ENCODE measurements at places on chromosomes 1 and 21.

GRCh38 chr1:110672001-110672752 is 2.6 kb downstream of the KCNA3 start:
- DNase-seq: peak; percentile 51

DNA sequence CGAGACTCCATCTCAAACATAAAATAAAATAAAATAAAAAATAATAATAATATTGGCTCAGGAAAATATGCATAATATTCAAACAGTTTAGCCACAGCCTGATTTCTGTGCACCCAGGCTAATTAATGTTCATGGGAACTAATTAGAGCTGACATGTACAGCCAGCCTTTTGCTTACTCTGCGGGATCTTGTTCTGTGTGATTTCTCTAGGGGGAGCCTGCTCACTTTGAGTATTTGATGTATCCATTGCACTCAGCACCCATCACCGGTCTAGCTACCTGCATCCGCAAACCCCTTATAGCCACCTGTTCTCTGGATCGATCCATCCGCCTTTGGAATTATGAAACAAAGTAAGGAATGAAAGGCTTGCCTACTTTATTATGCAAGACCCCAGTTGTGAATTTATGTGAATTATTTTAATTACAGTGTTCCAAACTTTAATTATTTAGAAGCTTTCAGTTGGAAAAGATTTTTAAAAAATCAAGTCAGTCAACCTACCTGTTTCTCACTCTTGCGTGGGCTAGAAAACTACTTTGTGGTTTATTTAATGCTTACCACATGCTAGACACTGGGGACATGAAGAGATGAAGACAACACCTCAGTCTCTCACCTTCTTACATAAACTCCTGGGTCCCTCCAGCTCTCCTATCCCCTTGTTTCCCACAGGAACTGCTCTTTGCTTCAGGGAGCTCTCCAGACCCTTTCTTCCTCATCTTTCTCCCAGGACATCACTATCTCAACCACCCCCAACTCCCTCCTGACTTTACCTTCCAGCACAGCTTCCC is 25.4 kb downstream of the CFAP57 start:
- no peak for DNase-seq

DNA sequence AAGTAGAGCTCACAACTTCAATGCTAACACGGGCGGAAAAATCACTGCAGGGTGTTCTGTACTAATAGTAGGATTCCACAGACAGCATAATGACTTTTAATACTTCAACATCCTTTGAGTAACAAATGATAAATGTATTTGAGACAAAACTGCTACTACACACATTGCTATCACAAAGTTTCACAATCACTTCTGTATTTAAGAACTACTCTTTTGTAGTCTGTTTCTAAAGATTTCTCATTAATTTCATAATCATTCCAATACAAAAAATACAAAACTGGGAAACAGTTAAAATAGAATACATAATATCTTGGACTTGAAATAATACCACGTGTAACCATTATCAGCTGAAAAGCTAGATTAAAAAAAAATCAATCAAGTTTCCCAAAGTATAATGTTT is 2.7 kb downstream of the HMGN1 start:
- no peak for DNase-seq

GRCh38 chr1:218711884-218712674 is 366.9 kb downstream of the TGFB2 start:
- no peak for DNase-seq

- DNase-seq: no peak
Measured at GRCh38 chr1:224435318-224435763, 744 bp upstream of the WDR26 start.

- DNase-seq: no peak
Measured at GRCh38 chr1:28684937-28685336, 16.4 kb downstream of the GMEB1 start.

GRCh38 chr1:209086486-209087192 is 496.9 kb upstream of the CAMK1G start:
- no peak for DNase-seq

DNA sequence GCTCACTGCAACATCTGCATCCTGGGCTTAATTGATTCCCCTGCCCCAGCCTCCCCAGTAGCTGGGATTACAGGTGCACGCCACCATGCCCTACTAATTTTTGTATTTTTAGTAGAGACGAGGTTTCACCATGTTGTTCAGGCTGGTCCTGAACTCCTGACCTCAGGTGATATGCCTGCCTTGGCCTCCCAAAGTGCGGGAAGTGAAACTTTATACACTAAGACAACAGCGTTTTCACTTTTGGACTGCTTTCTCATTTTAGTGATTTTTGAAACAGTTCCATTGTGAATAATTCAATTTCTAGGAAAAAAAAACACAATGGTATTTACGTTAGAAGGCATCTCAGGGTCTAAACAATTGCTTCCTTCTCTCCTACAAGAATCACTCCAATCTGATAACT is 11.8 kb upstream of the KHDRBS1 start:
- DNase-seq: no peak

DNA sequence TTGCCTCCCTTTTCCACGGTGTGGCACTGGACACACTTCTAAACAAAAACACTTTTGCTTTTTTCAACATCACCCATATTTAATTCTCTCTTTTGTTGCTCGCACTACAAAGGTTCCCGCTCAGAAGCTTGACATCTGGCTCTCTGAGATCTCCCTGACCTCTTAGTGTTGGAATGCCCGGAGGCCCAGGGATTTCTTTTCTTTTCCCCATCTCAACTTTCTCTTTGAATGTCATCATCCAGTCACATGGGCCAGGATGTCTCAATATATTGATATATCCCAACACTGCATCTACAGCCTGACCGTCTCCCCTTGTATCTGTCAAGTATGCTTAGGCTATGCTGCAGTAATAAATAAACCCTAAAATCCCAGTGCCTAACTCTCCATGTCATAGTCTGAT is 54.3 kb upstream of the DESI2 start:
- DNase-seq: no peak

DNA sequence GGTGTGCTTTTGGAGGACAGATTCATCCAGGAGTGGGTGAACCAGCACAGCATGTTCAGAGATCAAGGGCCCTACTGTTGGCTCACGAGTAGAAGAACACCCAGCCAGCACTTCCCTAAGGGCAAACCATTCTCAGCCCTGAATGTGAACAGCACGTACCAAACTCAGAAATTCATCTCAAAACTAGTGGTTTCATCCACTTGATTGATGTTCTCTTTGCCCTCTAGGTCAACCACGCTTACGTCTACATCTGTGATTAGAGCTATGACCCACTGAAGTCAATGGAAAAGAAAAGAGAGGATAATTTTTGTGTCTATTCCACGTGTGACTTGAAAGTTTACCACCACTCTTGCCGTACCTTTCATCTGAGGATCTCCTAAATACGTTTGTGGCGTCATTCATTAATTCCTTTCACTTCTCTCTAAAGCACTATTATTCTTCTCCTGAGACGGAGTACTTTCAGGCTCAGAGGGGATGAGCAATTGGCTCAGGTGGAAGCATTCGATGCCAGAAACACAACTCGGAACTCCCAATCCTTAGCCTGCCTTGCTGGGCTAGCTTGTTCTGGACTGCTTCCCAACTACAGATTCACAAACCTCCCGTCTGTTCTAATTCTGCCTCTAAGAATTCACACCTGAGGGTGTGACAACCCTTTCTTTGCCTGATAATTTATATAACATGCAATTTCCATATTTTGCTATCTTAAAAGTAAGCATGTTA is 57.3 kb upstream of the HIVEP3 start:
- no peak for DNase-seq

GRCh38 chr1:176540428-176540827 is 77.5 kb downstream of the PAPPA2 start:
- no peak for DNase-seq
